AG04450 (cell line): ENCODE measurements at places on chromosomes 1 and 21. TPM values are rescaled to one million over a fixed set of nuclear protein-coding genes. Genes with fewer than 3 reads are reported as not detected.

- DNase-seq: no peak
Measured at GRCh38 chr1:5959087-5959486, 33.1 kb downstream of the NPHP4 start.

- DNase-seq: no peak
Measured at GRCh38 chr21:25806060-25806459, 71.3 kb downstream of the GABPA start.

DNA sequence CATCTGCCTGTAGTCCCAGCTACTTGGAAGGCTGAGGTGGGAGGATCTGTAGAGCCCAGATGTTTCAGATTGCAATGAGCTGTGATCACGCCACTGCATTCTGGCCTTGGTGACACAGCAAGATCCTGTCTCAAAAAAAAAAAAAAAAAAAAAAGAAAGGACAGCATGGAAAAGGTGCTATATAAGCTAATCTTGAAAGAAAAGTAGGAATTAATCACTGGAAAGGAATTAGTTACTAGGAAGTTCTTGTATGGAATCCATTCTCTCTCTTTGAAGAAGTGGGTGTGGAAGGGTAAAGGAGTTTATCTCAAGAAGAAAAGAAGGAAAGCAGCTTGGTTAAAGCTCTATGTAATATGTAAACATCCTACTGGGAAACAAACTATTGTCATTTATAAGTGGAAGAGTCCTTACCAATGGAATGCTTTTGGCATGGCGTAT, 339.2 kb downstream of the DPYD start:
- DNase-seq: no peak

DNA sequence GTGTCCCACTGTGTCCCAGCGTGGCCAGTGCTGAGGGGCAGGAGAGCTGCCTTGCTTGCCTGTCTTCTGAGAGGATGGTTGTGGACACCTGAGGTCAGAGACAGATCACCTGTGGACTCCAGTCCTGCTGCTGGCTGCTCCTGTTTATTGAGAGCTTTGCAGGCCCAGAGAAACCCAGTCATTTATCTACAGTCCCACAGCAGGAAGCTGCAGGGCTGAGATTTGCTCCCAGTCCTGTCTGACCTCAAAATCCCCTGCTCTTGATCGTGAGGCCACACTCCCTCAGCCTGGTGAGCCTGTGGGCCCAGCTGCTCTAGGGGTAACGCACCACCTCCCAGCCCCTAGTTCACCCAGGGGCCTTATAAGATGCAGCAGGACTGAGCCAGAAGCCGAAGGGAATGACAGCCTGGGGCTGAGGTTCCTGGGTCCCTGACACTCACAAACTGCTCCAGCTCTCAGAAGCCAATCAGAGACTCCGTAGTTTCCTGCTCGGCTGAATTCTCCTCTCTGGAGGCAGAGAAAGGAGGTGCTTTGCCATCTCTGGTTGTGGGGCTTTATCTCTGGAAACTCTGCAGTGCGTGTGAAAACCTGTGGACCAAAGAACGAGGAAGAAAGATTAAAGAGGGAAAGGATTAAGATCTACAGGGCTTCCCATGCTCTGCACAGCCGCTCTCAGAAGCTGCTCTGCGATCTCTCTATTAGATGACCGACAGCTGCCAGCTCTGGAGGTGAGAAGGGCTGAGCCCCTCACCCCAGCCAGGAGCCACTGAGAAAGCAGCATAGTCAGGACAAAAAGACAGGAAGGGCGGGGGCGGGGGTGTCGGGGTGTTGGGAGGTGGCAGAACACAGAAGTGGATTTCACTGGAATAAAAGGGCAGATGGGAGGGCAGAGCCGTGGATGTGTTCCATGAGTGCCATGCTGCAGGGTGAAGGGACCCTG, 39.1 kb downstream of the UBIAD1 start:
- no peak for DNase-seq

DNA sequence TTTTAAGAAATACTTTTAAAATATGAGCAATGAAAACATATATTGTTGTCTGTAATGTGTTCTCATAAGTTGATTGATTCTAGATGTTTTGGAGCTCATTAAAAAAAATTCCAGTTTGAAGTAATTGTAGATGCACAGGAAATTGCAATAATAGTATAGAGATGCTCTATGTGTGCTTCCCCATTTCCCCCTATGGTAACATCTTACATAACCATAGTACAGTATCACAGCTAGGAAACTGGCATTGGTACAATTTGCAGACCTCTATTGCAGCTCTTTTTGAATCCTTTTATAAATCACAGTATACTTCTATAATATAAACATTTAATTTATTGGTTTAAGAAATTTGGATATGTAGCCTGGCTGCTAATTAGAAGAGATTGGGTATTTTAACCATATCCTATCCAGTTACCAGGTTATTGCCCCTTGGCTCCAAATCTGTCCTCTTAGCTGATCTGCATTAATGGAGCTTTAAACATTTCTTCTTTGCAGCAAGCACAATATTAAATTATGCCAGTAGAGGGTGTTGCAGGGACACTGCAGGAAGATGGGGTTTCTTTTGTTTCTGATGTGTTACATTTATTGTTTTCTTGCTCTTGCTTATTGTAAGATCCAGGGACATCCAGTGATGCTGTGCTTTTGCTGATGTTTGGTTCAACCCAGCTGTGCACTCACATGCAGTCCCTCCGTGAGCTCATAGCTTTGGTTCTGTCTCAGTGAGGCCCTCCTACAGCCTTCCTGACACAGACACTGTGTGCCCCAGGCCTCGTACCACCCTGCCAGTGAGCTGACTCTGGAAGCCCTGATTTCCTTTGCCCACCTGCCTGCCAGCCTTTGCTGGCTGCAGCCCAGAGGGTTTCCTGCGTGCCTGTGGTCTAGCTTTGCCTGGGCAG, 103.3 kb downstream of the RABGAP1L start:
- peak; percentile 34 for DNase-seq

GRCh38 chr21:41317458-41317857, 857 bp downstream of the FAM3B start:
- DNase-seq: no peak

DNA sequence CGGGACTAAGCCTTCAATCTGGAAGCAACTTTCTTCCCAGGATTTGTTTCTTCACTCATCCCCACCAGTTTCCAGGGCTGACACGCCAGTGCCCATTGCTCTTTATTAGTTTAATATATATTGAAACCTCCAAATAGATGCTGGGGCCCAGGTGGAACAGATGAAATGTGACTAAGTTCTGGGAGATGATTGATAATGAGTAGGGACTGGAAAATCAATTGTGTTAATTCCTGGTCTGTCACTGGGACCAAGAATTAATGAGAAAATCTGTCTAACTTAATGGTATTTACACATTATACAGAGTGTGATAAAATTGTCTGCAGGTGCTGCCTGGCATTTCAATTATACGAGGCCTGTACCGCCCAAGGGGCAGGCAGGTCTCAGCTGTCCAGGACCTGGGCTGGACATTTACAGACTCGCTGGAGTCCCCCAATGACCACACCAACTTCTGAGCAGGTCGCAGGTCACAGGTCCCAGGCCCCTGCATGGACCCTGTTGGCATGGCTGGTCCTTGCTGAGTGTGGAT, 35.8 kb downstream of the UBIAD1 start:
- no peak for DNase-seq

Gene ZNF362
- 9.0 and 11.8 TPM in 2 replicates for polyA plus RNA-seq

Gene HRNR
- not detected in 2 replicates for polyA plus RNA-seq

Gene TRPM2
- polyA plus RNA-seq: not detected in 2 replicates

Gene NHLH1
- polyA plus RNA-seq: 0.19 and 0.35 TPM in 2 replicates

Gene EFHD2
- polyA plus RNA-seq: 30.4 and 35.7 TPM in 2 replicates
